ENCODE measurements at places on chromosomes 5 and 9.

DNA sequence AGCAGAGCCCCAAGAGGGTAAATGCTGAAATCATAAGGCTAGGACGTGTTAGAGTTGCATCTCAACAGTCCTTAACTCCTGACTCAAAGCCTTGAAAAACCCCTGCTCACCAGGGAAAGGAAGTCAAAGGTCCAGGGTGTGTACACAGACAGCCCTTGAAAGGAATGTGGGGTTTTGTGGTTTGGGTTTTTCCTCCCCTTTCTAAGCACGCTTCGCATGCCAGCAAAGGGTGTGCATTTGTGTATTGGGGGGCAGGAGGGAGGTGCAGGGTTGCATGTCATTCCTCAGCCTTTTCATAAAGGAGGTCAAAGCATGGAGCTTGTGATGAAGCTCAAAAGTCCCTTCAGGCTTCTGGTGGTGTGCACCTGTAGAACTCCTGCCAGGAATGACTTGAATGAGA lies 17.3 kb upstream of the XPA start:
- no peak for DNase-seq

DNA sequence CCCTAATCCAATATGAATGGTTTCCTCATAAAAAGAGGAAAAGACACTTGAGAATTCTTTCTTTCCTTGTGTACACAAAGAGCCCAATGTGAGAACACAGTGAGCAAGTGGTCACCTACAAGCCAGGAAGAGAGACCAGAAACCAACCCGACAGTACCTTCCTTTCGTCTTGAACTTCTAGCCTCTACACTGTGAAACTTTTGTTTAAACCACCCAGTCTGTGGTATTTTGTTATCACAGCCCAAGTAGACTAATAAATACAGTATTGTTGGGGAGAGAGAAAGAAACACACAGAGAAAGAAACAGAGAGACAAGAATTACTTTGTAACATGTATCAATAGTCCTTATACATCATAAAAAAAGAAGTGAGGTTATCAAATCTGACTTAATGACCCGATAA lies 37.2 kb downstream of the CENPK start:
- DNase-seq = no peak

- DNase-seq = no peak
Measured at GRCh38 chr9:94927762-94928670, 201.5 kb downstream of the AOPEP start.

- DNase-seq = no peak
Measured at GRCh38 chr9:14231196-14231990, 82.5 kb downstream of the NFIB start.

DNA sequence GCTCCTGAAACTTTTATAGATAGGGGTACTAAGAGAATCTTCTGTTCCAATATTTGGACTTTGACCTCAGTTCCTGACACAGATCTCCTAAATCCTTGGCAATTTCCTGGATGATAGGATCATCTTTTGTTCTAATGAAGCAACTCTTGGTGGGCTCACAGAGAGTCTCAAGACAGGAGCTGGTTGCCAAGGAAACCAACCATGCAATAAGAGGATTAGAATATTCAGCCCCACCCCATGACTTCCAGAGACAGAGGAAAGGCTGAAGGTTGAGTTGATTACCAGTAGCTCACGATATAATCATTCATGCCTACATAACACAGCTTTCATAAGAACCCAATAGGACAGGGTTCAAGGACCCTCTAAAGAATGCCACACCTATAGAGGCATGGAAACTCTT lies 2050.2 kb upstream of the CDH6 start:
- DNase-seq = no peak

- DNase-seq = no peak
Measured at GRCh38 chr9:130171226-130172148, 717 bp upstream of the NCS1 start.

GRCh38 chr5:177452688-177453638 lies 6.3 kb downstream of the PRR7 start:
- no peak for DNase-seq

DNA sequence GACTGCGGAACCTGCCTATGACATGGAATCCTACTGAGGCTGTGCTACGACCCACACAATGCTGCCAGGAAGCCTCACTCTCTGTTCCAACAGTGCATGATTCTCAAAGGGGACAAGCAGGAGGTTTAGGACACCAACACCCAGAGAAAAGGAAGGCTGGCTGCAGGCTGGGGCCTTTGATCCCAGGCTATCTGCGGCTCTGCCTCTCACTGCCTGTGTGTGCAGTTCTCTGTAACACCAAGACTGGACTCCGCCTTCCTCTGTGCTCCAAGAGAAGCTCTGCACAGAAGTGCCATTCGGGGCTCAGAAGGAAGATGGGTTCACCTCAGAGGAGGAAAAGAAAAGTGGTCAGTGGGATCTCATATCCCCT lies 20.5 kb downstream of the ANKH start:
- DNase-seq = no peak

DNA sequence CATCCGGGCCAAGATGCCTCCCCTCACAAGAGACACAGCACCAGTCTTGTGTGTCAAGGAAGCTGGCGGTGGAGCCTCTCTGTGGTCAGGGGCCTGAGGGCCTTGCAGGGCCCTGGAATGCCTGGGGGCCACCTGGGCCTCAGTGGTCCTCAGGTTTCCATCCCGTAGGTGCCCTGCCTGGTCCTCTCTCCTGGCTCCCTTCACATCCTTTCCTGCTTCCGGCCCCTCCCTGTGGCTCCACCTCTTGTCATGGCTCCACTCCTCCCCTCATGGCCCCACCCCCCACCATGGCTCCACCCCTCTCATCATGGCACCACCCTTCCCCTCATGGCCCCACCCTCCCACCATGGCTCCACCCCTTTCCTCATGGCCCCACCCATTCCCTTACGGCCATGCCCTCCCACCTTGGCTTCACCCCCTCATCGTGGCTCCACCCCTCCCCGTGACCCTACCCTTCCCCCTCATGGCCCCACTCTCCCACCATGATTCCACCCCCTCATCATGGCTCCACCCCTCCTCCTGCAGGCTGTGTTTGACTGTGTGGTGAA lies 175.8 kb downstream of the CACNA1B start:
- no peak for DNase-seq

DNA sequence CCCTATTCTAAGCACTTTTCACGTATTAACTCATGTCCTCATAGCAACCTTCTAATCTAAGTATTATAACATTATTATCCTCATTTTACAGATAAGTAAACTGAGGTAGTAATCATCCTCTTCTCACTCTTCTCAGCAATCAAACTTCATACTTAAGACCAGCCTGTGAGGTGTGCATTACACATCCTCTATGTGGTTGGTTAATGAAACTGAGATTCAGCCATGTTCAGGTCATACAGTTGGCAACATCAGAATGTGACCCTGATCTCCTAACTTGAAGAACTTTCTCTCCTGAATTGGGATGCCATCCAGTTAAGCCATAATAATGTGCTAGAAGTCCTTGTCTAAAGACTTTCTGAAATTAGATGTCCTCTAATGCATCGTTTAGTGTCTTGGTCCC lies 275.1 kb upstream of the ANKRD55 start:
- DNase-seq = no peak

DNA sequence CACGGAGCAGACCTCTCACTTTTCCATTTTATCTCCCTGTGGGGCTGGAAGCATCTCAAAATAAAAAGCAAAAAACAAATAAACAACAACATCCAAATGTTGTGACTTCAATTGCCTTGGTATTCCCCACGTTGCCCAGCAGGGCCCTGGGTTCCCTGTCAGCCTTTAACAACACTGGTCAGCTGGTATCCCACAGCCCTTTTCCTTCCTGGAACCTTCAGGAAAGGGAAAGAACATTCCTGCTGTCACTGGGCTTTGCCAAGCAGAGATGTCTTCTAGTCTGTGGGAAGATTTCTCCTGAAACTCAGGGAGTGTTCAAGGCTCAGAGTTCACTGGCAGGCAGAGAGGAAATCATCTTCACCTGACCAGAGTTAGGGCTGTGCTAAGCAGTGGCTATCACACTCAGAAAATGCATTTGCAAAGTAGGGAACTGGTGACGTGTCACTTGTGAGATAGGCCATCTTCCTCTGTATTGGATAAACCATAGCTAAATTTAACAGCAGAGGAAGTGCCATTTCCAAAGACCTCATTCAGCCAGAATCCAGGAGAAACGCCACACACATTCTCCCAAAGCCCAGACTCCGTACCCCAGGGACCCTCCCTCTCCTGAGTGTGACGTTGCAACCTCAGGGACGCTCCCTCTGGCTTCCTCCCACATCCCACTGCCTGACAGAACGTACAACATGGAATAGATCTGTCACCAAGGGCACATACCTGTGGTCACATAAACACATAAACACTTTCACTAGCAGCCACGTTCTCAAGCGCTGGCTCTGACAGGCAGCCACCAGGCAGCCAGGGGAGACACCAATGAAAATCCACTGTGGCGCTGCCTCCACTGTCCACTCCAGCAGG lies 274.0 kb upstream of the DAPK1 start:
- no peak for DNase-seq

DNA sequence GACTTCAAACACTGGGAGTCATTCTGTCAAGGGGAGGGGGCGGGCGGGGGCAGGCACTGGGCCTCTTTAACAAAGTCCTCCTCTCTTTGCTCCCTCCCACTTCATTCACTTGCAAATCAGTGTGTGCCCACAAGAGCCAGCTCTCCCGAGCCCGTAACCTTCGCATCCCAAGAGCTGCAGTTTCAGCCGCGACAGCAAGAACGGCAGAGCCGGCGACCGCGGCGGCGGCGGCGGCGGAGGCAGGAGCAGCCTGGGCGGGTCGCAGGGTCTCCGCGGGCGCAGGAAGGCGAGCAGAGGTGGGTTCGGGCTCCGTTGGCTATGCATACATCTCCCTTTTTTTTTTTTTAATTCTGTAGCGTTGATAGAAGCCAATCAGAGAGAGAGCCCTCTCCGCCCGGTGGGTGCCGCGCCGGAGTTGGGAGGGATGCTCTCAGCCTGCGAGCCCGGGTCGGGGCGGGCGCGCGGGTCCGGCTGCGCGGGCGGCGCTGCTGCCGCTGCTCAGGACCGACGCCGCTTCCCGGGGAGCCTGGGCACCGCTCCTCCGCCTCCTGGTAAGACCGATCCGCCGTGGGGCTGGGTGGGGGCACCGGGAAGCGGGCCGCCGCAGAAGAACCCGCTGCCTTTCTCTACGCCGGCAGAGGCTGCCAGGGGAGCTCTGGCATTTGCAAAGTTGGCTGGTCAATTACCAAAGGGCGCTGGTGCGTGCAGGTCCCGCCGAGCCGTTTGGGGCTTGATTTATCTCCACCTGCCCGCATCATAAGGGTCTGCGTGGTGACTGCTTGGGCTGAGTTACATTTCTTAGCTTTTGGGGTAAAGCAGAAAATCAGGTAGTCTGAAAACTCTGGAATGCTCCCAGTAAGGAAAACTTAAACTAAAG lies at the start of gene CDH6:
TSS of gene CDH6 (plus strand) at position 96 of the 877 bp plus-strand sequence. CDS start 73,788 bp downstream, outside the sequence.
- DNase-seq = no peak

DNA sequence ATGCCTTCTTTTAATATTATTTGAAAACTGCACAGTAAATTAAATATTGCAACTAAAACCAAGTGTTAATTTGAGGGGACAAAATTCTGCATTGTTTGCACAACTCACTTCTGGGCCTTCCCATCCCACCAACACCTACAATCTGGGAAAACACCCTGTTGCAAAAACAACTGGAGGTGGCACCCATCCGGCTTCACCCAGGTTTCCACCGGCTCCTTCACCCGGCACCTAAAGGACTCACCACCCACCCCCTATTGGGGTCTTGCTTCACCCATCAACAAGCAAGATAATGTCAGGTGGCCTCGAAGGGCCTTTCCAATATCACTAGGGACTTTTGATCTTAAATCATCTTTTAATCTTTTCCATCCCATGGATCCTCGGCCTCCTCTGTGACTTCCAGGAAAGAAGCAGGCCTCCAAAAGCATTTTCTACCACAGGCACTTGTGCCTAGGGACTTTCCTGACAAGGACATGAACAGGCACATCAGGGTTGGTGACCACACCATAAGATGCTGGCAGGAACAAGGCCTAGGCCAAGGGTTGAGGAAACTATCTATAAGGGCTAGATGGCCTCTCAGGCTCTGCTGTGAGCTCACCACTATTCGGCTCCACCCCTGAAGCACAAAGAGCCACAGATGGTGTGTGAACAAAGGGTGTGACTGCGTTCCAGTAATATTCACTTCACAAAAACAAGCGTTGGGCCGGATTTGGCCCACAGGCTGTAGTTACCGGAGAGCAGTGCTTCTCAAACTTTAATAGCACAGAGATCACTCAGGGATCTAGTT lies 205.1 kb downstream of the AUH start:
- DNase-seq = no peak

- DNase-seq = no peak
Measured at GRCh38 chr9:78236551-78236910, 656 bp downstream of the CEP78 start.

DNA sequence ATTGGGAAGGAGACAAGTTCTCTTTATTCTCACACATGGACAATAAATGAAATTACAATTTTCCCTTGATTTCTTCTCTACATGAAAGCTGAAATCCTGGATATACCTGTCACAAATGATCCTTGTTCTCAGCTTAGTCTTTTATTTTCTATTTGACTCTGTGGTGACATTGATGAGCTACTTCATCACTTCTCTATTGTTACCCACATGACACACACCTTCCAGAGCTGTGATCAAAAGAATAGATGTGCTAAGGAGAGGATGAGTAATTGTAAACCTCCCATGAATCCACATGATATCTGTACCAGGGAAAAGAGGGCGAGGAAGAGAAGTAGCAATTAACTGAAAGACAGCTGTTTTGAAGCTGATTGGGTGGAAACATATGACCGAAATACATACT lies 102.0 kb downstream of the CAVIN4 start:
- DNase-seq = no peak

GRCh38 chr5:113059232-113060040 lies 82.8 kb downstream of the DCP2 start:
- DNase-seq = no peak

GRCh38 chr5:14356305-14356704 lies 213.2 kb downstream of the TRIO start:
- no peak for DNase-seq

DNA sequence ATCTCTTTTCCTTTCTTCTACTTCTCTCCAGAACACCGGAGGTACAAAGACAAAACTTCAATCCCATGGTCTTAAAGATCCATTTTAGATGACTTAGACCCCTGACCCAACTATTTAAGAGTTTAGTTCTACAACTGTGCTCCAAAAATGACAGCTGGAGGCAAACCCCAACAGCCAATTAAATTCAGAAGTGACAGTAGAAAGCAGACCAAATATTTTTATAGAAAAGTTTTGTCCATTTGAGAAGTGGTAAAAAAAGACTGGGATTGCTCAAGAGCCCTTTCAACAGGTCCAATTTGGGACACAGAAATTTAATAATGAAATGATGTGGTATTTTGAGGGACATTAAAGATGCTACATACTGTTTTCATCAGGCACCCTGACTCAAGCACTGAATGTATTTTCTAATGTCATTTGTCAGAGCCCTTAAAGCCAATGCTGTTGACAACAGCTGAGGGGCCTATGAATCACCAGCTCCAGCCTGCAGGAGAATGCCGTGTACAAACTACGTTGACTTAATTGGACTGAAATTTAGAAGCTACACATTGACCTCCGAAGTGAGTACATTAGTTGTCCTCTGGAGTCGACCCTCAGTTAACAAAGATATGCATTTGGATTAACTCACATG lies 147.5 kb upstream of the PIK3R1 start:
- no peak for DNase-seq

- DNase-seq = no peak
Measured at GRCh38 chr5:57259704-57260103, 85.8 kb downstream of the GPBP1 start.

- DNase-seq = no peak
Measured at GRCh38 chr9:26656003-26656870, 236.4 kb downstream of the CAAP1 start.
